ENCODE measurements at places on chromosomes 7 and 10. TPM values are rescaled to one million over a fixed set of nuclear protein-coding genes. Genes with fewer than 3 reads are reported as not detected.
A peak's percentile ranks its signal among the peaks of the same experiment; 100 is the strongest.

DNA sequence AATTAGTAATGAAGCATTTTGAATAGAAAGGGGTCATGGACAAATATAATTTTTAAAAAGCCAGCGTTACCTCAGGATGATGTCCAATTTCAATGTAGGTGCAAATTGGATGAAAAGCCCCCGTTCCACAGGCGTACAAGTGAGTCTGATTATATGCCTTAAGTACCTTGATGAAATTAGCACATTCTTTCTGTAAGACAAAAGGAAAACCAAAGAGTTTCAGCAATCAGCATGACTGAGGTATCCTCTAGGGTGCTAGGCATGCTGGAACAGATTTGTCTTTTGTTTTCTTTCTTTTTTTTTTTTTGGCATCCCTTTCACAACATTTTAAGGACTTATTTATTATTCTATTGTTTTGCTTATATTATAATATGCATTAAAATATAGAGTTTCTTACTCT is 84.2 kb downstream of the SEMA3A start:
- no peak overlapping the region for H3K4me3 ChIP-seq
- no peak for DNase-seq
- H3K27ac ChIP-seq = no peak overlapping the region
- H3K27me3 ChIP-seq = no peaks in the 10 kb centered on the region
- peaks cover 10% of the 10 kb centered on the region for H3K4me1 ChIP-seq

- no peak overlapping the region for H3K27ac ChIP-seq
- H3K36me3 ChIP-seq = no peaks in the 10 kb centered on the region
- H3K4me1 ChIP-seq = no peaks in the 10 kb centered on the region
- no peak for DNase-seq
- no peaks in the 10 kb centered on the region for H3K27me3 ChIP-seq
These were observed 690.9 kb downstream of the NXPH1 start for GRCh38 chr7:9124320-9124719.

GRCh38 chr10:31051703-31052102 is 20.0 kb upstream of the ZNF438 start:
- peak overlapping the region; percentile 0 for H3K4me3 ChIP-seq
- no peaks in the 10 kb centered on the region for H3K27me3 ChIP-seq
- peaks cover 10% of the 10 kb centered on the region for H3K4me1 ChIP-seq
- no peaks in the 10 kb centered on the region for H3K36me3 ChIP-seq
- no peak for DNase-seq

DNA sequence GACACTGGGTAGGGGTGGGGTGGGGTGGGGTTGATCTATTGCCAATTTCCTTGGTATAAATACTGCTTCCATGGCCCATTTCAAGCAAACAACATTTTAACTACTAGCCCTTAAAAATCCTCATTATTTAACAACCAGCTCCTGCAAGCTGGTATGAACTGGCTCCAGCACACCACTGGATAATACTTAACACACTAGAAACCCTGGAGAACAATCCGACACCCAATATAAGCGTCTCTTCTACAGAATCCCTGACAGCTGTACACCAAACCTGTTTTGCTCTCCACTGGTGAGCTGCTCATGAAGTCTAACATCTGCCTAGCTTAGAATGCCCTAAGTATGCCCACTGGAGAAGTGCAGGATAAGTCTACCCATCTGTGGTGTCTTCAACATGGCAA is 116.8 kb downstream of the HIPK2 start:
- no peak for DNase-seq
- H3K27me3 ChIP-seq = no peaks in the 10 kb centered on the region
- no peak overlapping the region for H3K27ac ChIP-seq
- no peak overlapping the region for H3K4me3 ChIP-seq

GRCh38 chr7:31110331-31111108 is 58.4 kb downstream of the ADCYAP1R1 start:
- no peaks in the 10 kb centered on the region for H3K4me1 ChIP-seq
- peaks cover 34% of the 10 kb centered on the region for H3K27me3 ChIP-seq
- H3K27ac ChIP-seq = no peak overlapping the region
- no peak overlapping the region for H3K4me3 ChIP-seq
- DNase-seq = no peak

DNA sequence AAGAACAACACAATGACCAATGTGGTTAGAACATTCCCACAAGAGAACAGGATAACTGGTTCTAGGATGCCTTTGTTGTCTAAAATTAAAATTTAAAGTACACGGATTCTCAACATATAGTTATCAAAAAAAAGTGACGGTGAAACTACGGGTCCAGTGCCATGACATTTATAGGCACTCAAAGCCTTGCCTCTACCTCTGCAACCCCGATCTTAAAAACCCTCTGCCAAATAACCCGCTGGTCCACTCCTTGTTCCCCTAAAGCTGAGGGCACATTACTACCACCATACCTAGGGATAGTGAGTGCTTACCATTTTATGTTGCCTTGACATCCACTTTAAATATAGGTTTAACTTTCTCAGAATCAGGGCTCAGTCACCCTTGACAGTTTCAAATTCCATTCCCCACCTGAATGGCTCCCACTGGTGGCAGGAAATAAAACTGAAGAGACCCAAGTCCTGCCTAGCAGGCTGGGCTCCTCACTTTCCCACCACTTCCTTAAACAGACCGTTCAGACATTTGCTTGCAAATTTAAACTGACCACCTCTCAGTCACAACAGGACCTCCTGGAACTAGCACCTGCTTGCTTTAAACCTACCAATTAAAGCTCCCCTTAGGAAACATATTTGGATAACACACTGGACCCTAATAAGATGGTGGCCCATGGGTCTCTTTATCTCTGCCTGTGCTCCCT is 169.9 kb upstream of the ASAH2 start:
- H3K36me3 ChIP-seq = no peaks in the 10 kb centered on the region
- H3K4me3 ChIP-seq = no peak overlapping the region
- H3K27ac ChIP-seq = no peak overlapping the region
- DNase-seq = no peak
- peaks cover 40% of the 10 kb centered on the region for H3K4me1 ChIP-seq
- no peaks in the 10 kb centered on the region for H3K27me3 ChIP-seq

- H3K27ac ChIP-seq = no peak overlapping the region
- H3K4me1 ChIP-seq = peaks cover 5% of the 10 kb centered on the region
- no peaks in the 10 kb centered on the region for H3K27me3 ChIP-seq
- no peak for DNase-seq
- no peaks in the 10 kb centered on the region for H3K36me3 ChIP-seq
These were observed 170.0 kb upstream of the PHF14 start for GRCh38 chr7:10803720-10804119.

SLC18A2 gene
- total RNA-seq = not detected

PLAC9 gene
- total RNA-seq = not detected

PNLIPRP1 gene
- total RNA-seq = 1.6 TPM

PDIA4 gene
- 217 TPM for total RNA-seq

PDE1C gene
- 0.17 TPM for total RNA-seq

PAPOLB gene
- 0.20 TPM for total RNA-seq
